Frontal cortex (tissue), 4 donors: ENCODE measurements at places on chromosomes 1 and 21. TPM values are rescaled to one million over a fixed set of nuclear protein-coding genes. Genes with fewer than 3 reads are reported as not detected.

SMIM11 gene
- total RNA-seq = 26.5 TPM

MYCL gene
- 9.4 TPM for total RNA-seq

MAGOH gene
- 15.9 TPM for total RNA-seq

CACHD1 gene
- total RNA-seq = 17.5 TPM

LEPR gene
- 9.8 TPM for total RNA-seq

MIS18A gene
- 6.9 TPM for total RNA-seq

GPATCH3 gene
- total RNA-seq = 9.8 TPM

GBP1 gene
- 1.2 TPM for total RNA-seq

GLIS1 gene
- total RNA-seq = not detected

TNFRSF8 gene
- not detected for total RNA-seq

PROK1 gene
- total RNA-seq = not detected

DNM3 gene
- total RNA-seq = 76.2 TPM

ACTN2 gene
- 33.8 TPM for total RNA-seq

NPPA gene
- total RNA-seq = 3.3 TPM

CFAP45 gene
- total RNA-seq = under 0.01 TPM

GUCA2B gene
- not detected for total RNA-seq

RGS16 gene
- total RNA-seq = 1.6 TPM

TDRD5 gene
- total RNA-seq = 2.9 TPM

TFF3 gene
- total RNA-seq = not detected

NECAP2 gene
- 20.8 TPM for total RNA-seq

RGS2 gene
- total RNA-seq = 55.4 TPM

KRTAP19-3 gene
- not detected for total RNA-seq

UBXN11 gene
- 4.1 TPM for total RNA-seq

FCMR gene
- total RNA-seq = under 0.01 TPM

STUM gene
- 26.1 TPM for total RNA-seq

TAS1R3 gene
- 0.41 TPM for total RNA-seq

PPM1J gene
- 4.1 TPM for total RNA-seq

IGSF5 gene
- total RNA-seq = 1.2 TPM

RHCE gene
- total RNA-seq = under 0.01 TPM

CADM3 gene
- 115 TPM for total RNA-seq
